ENCODE measurements at places on chromosomes 3 and 15.

DNA sequence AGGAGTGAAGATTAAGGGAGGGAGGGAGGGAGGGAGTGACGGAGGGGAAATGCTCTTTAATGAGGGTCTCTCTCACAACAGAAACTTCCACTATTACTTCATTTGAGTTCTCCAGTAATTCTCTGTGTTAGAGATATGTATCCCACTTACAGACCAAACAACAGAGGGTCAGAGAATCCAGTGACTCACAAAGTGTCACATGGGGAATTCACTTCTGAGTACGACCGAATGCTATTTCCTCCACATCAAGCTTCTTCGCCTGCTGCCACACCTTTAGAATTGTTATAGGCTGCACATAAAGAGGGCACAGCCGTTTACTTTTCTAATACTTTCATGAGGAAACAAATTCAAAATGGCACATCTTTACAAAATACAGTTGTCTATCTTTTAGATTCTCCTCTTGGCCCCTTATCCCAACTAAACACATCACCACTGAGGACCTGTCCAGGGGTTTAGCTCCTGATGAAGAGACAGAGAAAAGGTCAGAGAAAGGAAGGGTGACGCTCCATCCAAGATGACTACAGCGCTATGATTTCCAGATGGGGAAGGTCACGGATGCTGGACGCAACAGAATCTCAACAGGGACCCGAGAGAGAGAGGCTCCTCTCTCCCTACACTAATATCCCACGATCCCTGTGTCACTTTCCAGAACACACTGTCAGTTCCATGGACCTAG, 119.0 kb downstream of the XXYLT1 start:
- no peak for DNase-seq

DNA sequence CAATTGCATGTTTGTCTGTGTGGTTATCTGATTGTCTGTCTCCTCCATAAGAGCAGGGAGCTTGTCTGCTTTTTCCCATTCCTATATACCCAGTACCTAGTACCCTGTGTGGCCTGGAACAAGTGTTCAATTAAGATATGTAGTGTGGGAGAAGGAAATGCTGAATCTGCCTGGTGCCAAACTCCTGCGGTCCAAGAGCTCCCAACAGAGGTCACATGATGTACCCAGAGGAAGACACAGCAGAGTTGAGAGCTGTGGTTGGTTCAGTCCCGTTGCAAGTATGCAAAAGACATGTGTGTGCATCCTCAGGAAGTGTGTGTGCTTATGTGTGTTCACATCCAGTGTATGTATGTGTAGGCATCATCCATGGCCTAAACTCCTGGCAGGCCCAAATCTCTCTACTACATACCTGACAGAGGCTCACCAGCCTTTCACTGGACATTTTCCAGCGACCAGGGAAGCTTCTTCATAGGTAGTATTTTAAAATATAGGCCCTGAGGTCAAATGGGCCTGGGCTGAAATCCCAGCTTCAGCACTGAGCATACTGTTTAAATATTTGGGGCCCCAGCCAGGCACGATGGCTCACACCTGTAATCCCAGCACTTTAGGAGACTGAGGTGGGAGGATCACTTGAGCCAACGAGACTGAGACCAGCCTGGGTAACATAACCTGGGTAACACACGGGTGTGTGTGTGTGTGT, 34.0 kb upstream of the ITGA11 start:
- DNase-seq = no peak

DNA sequence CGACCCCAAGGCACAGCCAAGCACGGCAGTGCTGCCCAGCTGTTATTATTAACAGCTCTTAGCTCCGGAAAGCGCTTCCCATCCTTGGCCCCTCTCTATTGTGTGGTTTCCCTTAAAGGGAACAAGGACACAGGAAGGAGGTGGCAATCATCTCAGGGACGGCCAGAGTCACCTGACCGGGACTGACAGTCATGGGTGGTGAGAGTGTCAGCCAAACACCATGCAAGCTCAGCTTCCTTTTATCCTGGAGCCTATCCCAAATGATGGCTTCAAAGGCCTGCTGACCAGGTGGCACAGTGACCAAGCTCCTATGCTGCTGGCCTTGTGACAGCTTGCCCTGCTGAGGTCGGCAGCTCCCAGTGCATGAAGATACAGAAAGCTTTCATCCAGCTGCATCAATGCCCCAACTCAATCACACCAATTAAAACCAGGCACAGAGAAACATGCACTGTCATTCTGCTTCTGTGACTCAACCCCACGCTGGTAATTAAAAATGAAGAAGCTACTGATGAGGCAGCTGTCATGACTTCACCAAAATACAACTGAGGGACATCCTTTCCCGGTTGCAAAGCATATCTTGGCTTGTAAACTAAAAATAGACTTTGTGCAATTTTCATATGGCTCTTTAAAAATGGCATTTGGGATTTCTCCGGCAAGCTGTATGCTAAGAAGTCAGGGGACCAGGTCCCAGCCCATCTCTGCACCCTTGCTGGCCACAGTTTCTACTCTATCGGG, 34.0 kb downstream of the PCSK6 start:
- peak; percentile 94 for DNase-seq

DNA sequence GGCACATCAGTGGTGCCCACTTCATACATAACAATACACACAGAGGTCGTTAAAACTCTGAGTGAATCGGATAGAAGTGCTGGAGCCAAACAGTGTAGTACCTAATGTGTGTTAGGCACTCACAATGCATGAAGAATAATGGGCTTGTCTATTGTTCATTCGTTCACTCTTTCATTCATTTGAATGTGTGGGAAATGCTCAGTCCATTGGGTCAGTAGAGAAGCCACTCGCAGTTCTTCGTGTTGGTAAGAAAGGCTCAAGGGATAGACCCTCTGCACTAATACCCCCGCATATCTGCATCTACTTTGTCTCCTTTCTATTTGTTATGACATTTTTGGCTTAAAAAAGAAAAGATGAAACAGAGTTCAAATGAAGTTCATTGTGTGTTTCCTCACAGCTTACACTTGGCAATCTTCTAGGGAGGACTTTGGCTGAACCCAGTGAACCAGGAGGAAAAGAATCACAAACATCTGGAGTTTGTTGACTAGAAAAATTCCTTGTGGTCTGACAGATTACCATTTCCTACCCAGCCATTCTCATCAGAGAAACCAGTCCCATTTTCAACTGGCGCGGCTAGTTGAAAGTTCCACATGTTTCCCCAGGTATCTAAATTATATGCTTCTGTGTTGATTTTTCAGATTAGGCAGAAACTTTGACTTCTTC, 32.8 kb upstream of the MFSD1 start:
- no peak for DNase-seq

DNA sequence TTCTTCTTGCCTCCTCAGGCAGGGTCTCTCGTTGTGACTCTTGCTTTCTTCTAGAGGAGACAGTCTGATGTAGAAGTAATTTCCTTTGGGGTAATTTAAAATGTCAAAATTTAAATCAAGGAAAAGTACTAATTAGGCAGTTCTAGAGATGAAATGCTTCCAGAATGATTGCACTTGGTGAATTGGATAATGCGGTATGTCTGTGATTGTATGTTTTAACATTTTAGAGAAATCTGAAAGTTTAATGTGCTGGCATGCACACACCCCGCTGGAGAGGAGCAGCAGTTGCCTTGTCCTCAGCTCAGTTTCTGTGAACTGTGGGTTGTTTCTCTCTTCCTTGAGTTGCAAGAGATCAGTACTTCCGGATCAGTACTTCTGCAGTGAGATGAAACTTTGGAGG, 322.9 kb upstream of the CTDSPL start:
- no peak for DNase-seq

DNA sequence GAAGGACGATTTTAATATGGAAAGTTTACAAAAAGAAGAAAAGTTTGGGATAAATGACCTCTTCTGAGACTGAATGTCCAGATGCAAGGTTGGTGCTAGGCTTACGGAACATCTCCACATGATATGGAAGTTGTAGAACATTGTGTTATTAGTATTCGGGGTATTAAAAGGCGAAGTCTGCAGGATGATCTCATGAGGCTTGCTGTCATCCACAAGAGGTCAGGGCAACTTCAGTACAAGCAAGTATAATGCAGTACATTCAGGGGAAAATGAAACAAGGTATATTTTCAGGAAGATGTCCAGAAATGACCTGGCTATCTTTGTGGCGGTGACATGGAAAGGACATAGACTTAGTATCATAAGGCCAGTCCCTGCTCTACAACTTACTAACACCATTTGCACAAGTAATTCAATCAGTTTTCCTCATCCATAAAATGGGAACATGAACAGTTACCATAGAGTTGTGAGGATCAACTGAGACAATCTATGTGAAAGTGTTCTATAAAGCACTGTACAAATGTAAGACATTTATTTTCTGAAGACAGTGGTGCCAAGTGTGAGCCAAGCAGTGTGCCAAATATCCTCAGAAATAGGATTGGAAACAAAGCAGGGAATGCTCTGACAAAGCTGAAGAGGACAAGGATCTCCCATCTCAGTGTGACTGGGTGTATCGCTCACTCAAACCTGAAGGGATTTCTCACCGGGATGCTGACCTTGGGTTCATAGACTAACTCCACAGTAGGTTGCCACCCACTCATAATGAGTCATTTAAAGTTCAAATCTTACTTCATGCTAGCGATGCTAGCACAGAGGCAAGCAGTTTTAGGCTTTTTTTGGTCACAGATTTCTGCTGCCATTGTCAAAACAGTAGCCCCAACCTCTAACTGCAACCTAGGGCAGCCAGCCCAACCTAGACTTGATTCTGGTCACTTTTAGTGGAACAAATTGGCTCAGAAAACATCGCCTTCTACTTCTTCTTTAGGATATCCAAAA, 118.3 kb downstream of the TIGIT start:
- DNase-seq = no peak

- peak; percentile 9 for DNase-seq
These were observed 238.8 kb upstream of the DPH6 start for GRCh38 chr15:35784745-35785144.

DNA sequence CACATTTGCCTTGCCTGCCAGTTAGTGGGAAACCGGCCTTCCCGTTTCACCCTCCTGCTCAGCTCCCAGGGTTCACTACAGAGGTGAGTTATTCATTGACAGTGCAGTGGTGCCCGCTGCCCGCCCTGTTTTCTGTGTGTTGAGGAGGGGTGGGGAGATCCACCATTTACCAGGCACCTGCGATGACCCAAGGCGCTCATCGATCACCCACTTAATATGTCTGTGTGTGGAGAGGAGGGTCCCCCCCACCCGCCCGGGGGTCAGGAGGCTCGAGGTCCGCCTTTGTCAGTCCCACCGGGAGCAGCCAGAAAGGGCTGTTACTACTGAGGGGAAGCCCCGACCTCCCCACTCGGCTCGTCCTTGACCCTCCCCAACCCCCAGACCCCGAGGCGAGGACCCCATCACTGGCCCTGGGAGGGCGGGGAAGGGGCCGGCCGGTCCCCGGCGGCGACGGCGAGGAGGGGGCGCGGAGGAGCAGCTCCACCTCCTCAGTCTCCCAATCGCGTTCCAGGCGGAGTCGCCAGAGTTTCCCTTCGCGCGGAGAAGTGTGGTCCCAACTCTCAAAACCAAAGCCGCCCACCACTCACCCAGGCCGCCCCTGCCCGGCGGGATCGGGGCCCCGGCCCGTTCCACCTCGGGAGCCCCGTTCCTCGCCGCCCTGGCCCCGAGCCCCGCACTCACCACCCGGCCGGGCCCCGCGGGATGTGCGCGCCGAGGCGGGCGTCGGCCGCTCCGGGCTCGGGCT, 1.1 kb downstream of the PLXNB1 start:
- no peak for DNase-seq

- no peak for DNase-seq
These were observed 2.9 kb upstream of the RAP2B start for GRCh38 chr3:153158961-153159735.

GRCh38 chr3:34742151-34742550, 897.2 kb upstream of the ARPP21 start:
- DNase-seq = no peak

- DNase-seq = no peak
These were observed 22.5 kb downstream of the HEXA start for GRCh38 chr15:72353266-72353665.

GRCh38 chr15:59410391-59410896, 27.5 kb upstream of the FAM81A start:
- no peak for DNase-seq

- DNase-seq = no peak
These were observed 363 bp downstream of the EMC3 start for GRCh38 chr3:9986230-9986725.

GRCh38 chr3:182725372-182726251, 67.7 kb upstream of the ATP11B start:
- DNase-seq = no peak

DNA sequence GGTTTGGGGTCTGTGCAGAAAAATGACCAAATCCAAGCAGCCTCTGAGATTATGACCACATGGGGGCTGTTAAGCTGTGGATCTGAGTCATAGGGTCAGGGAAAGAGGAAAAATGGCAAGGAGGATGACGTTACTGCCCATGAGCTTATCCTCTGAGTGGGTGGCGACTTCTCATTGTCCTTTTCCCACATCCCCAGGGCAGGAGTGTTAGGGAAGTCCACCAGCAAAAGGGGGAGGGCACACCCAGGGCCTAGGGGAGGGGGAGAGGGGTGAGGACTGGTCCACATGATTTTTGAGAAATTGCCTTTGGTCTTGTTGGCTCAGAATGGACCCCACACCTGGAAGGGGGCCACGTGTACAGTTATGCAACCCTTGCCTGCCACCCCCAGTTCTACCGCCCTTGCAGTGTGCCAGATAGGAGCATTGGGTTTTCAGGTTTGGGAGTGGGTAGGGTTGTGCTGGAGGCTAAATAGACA, 2.6 kb downstream of the CD276 start:
- no peak for DNase-seq

- no peak for DNase-seq
These were observed 139.9 kb upstream of the TLE3 start for GRCh38 chr15:70237626-70238025.

- no peak for DNase-seq
These were observed 253.5 kb downstream of the SHQ1 start for GRCh38 chr3:72594615-72595215.

DNA sequence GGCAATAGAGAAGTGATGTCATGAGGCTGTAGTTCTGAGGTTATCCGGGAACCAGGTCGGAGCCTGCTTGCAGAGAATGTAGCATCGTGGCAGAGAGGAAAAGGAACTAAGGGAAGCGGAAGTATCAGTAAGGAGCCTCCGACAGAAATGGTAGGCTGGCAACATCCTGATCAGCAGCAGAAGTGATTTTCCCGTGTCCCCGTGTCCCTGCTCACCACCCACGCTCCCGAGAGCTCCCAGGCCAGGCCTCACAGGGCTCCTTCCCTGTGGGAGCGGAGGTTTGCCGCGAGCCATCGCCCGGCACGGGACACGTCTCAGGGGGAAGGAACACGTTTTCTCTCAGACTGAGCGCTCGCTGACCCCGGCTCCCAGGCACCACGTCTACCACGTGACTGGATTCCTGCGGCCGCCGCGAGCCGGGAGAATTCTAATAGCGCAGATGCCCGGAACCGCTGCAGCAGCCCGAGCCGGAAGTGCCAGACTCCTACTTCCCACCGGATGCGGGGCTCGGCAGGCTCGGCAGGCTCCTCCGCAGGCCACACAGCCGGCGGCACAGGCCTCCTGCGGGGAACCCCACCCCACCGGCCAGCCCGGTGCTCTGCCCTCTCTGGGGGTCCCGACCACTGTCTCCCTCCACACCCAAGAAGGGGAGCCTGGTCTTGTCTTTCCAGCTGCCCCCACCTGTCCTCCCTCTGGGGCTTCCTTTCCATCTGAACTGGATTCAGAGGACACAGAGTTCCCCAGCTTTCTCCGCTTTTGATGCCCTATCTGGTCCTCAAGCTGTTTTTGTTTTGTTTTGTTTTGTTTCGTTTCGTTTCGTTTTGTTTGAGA, 99.3 kb downstream of the BDH1 start:
- no peak for DNase-seq

GRCh38 chr3:106617276-106617675, 748.5 kb upstream of the CBLB start:
- no peak for DNase-seq

Data from erythroblast (primary cell).